ENCODE measurements at places on chromosomes 5 and 9.

DNA sequence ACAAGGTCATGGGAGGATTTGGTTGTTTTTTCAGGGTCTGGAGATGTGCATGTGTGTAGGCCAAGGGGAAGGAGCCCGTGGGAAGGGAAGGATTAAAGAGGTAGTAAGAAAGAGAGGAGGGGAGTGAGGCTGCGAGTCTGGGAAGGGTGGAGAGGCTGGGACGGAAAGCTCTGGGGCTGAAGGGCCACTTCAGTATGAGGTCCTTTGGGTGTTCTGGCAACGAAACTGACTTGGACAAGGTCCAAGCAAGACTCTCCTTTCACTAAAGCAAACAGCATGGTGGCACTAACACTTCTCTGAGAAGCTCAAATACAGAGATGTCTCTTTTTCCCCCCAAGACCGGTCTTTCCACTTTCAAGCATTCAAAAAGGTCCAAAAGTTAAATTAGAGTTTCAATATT is 394.5 kb downstream of the ARHGEF28 start:
- DNase-seq, result no peak

GRCh38 chr5:151005950-151006576 is 14.3 kb upstream of the GPX3 start:
- DNase-seq, result no peak

GRCh38 chr5:133247151-133247709 is 195.4 kb downstream of the HSPA4 start:
- no peak for DNase-seq

GRCh38 chr9:84642553-84643141 is 26.9 kb upstream of the NTRK2 start:
- no peak for DNase-seq

GRCh38 chr5:92641031-92641962 is 939.7 kb downstream of the NR2F1-AS1 start:
- DNase-seq, result no peak

DNA sequence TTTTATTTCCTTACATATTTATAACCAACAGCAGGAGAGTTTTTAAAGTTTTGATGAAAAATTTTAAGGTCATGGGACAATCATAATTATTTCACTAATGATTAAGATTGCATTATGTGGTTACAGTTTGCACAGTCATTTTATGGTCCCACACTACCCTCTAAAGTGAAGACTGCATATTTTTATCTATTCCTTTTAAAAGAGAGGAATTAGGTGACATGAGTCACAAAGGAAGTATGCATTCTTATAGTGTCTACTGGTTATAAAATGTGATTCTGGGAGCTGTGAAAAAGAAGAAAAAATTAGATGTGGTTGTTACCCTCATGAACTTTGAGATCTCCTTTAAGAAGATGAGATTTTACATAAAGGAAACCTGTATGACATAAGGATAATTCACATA is 87.9 kb upstream of the GRIA1 start:
- DNase-seq, result peak; percentile 22

GRCh38 chr5:91129748-91130147 is 253.4 kb downstream of the ARRDC3 start:
- DNase-seq, result no peak

DNA sequence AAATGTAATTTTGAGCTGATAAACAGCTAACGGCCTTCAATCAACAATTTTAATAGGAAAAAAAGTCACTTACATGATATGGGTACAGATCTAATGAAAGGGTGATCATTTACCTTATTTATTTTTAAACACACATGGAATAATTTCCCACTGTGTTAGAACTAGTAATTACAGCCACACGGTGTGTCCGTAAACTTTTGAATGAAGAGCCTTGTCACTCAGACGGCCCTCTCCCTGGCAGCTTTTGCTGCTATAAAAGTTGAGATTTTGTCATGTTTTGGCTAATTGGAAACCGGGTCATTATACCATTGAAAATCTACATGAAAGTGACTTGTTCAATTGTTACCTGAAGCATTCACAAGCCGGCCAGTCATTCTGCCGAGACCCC is 15.7 kb downstream of the CFAP77 start:
- no peak for DNase-seq

DNA sequence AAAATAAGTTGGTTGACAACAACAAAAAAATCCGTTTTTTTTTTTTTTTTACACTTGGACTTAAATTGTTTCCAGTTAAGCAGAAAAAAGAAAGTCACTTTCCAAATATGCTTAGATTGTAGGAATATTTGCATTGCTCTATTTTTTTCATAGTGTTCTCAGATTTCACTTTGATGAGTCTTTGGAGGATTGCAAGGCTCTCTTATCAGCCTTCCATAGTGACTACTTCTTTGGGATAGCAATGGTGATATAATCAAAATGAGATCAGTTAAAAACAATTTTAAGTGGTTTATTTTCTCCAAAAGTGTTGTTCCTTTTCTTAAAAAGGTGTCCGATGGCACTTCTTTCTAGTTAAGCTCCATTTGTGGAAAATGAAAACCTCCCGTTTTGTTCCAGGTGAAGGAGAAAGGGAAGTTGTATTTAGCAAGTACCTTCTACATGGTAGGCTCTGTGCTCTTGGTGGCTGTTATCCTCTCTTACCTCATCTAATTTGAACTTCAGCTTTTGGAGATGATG is 3.9 kb downstream of the RASGRF2 start:
- no peak for DNase-seq

DNA sequence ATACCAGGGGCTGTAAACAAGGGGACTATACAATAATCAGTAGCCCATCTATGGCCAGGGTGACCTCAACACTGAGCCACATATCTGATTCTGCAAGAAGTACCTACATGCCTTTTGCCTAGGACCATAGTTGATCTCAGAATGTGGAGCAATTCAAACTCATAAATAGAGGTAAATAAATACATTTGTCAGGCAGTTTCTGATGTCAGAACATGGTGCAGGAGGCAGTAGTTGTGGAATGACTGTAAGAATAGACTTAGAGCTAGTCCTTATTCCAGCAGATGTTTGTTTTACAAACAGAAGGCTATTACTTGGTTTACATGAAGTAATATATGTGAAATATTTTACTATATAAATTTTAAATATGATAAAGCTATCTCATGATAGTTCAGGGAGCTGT is 330.7 kb upstream of the DAB2 start:
- no peak for DNase-seq

DNA sequence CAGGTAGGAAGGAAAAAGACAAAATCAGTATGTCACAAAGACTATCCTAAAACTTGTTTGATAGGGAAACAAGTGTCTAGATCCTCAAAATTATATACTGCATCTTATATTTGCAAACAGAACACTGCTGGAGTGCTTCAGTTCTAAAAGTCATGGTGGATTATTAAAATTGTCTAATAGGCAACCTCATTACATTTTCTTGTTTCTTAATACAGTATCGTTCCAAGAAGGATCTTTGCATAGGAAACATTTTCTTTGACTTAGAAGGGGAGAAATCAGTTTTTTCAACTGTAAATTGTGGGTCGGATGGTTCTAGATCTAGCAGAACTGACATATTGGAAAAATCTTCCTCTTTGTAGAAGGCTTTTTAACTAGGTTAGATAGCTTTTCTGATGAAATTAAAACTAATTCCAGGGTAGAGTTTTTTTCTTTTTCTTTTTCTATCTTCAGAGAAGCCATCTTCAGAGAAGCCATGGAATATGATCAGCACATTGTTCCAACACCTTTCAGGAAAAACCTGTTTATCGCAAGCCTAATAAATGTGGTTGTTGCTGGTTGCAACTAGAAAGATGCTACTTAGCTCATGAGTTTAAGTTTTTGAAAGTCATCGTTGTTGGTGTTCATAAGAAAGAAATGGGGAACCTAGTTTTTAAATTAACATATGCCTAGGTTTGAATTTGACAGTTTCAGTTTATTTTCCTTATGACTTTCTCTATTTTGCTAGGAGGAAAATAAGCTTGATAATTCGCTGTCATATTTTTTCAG is 7.4 kb downstream of the CPEB4 start:
- DNase-seq, result no peak

GRCh38 chr9:111482694-111483438 is 1.3 kb downstream of the ECPAS start:
- DNase-seq, result no peak

- DNase-seq, result no peak
Observed at GRCh38 chr5:112895682-112896081, 26.3 kb downstream of the REEP5 start.

DNA sequence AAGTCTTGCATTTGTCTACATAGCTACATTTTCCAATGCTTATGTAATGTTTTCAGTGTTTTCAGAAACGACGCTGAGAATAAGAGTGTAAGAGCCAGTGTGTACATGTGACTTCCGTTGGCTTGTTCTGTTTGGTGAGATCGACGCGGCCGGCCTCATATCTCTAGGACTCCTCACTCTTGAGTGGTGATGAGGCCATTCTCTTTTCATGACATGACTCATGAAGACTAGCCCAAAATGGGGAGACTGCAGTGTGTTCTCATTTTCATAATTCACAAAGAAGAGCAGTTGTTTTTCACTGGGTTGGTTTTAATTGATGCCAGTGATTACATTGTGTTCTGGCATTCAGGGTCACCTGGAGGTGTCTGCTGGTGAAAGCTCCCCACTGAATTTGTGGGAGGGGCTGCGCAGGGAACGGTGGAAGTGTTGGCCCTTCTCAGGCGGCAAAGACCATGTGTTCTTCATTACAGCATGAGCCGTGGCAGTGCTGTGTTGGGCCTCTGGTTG is 131.5 kb upstream of the OTULINL start:
- peak; percentile 91 for DNase-seq

DNA sequence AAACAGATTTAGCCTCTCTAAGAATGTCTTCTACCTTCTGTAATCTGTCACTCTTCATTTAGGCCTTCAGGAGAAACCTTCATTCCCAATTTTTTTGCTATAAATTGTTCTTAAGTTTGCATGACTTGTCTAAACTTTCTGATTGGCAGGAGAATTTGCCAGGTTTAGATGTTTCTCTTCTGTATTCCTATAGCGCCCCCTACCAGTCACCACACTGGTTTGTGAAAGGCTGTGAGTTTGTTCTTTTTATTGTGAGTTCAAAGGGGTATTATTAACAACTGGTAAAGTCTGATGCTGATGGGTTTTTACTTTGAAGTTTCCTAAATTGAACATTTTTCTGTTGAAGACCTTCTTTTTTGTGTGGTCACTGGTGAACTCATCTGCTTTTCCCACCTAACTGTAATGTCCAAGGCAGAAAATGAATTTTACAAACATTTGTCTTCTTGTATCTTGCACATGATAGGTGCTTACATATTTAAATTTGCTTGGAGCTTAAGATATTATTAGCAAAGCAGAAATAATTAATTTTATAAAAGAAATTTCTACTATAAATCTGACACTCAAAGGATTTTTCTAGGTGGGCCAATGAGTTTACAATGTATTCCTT is 18.4 kb upstream of the F2RL2 start:
- no peak for DNase-seq

- no peak for DNase-seq
Observed at GRCh38 chr5:68411161-68411560, 195.6 kb downstream of the PIK3R1 start.

GRCh38 chr9:16272776-16273175 is 597.7 kb downstream of the BNC2 start:
- DNase-seq, result no peak

DNA sequence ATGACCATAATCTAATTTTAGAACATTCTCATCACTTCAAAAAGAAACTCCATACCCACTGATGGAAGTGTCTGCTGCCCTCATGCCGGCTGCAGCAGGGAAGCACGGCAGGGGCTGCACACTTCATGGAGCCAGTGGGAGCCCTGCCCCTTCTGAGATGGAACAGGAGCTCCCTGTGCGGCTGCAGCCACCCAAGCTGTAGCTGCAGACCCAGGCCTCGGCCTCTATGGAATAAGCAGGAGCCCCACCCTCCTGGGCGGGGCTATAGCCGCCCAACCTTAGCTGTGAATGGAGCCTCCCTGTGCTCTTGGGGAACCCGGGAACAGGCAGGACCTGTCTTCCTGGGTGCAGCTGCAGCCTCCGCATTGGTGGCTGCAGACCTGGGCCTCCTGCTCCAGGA is 128.5 kb downstream of the NUDT12 start:
- DNase-seq, result no peak

GRCh38 chr5:32193591-32193990 is 19.5 kb upstream of the GOLPH3 start:
- DNase-seq, result no peak

DNA sequence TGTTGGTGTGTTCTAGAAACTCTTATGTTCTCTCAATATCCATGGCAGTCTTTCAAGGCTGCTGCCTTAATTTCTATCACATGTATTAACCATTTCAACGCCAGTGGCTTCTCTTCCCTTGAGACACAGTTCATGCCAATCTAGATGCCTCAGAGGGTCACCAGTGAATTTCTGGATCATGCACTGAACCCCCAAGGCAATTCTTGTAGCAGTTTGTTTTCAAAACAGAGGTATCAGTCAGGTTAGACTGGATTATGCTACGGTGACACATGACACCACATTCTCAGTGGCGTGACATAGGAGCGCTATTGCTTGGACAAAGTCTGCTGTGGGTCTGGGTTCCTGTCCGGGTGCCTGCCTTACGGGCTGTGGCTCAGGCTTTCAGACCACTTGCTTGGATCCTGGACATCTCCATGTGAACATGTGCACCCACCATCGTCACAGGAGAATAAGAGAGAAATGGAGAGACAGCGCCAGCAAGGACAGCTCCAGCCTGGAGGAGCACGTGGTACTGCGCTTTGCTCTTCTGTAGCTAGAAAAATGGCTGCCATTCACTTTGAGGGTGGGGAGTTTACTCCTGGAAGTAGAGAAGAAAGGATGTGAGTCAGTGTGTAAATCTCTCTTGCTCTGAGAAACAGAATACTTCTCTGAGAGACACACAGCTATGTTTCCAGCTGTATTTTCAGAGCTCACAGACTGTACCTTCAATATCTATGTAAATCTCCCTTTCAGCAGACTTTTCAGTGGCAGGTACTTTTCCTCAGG is 329.3 kb upstream of the ADCY2 start:
- DNase-seq, result no peak

- no peak for DNase-seq
Observed at GRCh38 chr9:69314547-69314946, 10.5 kb upstream of the ENTREP1 start.

- no peak for DNase-seq
Observed at GRCh38 chr5:152527358-152528052, 122.4 kb upstream of the NMUR2 start.

Measured in non-pigmented ciliary epithelial cell (primary cell).